Islet precursor cell (in vitro differentiated cells): ENCODE measurements at places on chromosomes 3 and 15.
A peak's percentile ranks its signal among the peaks of the same experiment; 100 is the strongest.

- no peak for DNase-seq
Measured at GRCh38 chr3:108241146-108241545, 18.9 kb upstream of the IFT57 start.

DNA sequence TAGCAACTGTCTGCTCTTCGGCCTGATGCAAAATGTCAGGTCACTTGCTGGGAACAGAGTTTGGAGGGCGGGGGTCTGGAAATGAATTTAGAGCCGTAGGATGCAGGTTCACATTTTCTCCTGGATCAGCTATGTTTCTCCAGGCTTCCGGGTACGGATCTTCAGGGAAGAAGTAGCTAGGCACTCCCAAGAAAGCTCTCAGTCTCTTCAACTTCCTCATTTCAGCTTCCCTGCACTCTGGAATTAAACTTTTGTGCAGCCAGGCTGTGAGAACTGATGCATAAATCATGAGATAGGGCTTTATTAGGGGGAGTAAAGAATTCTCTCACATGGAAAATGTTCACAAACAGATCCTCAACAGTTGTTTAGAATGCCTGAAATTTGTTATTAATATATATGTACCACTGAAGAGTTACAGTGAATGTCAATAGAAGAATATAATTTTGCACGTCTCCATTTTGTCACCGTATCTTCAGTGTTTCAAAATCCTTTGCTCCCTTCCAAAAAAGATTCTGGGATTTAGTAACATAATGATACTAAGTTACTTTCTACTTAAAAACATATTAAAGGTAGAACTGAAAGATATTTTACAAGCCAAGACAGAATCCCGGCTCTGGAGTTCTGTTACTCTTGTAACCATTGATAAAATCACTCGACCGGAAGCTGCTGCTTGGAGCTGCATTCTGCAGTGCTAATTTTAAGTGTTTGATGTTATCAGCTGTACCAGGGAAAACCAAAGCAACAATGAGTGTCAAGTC is 178.5 kb upstream of the P2RY1 start:
- peak; percentile 78 for DNase-seq

- DNase-seq: no peak
Measured at GRCh38 chr3:146380046-146380445, 89.3 kb downstream of the PLSCR2 start.

GRCh38 chr15:92728266-92728665 is 72.7 kb upstream of the FAM174B start:
- DNase-seq: no peak

DNA sequence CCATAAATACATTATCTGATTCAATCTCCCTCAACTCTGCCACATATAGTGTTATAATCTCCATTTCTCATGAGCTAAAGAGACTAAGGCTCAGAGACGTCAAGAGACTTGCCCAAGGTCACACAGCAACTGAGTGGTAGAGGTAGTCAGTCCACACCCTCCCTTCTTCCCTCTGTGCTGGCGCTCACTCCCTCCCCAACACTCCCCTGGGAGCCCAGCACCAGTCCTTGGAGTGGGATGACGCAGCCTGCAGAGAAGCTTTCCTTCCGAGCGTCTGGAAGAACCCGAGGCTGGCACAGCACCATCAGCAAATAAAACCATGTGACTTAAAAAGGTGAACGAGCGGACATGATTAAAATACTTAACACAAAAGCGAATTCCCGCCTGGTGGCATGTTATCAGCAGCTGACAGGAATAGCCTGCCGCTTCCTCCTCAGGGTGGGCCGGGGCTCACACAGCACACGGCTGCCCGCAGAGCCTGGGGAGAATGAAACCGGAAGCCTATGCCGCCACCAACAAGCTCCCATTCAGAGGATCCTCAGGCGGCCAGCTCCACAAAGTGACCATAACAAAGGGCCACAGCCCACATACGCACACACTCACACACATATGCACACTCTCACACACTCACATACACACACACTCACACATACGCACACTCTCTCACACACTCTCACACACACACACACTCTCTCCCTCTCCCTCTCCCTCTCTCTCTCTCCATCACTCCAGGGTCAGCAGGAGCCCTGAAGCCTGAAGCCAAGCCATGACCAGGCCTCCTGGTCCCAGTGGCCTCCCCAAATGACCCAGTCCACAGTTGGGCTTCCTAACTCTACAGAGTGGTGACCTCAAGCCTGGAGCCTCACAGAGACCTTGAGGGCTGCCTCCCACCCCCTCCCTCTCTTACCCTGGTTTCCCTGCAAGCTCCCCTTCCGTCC is 120.5 kb downstream of the XXYLT1 start:
- DNase-seq: no peak

DNA sequence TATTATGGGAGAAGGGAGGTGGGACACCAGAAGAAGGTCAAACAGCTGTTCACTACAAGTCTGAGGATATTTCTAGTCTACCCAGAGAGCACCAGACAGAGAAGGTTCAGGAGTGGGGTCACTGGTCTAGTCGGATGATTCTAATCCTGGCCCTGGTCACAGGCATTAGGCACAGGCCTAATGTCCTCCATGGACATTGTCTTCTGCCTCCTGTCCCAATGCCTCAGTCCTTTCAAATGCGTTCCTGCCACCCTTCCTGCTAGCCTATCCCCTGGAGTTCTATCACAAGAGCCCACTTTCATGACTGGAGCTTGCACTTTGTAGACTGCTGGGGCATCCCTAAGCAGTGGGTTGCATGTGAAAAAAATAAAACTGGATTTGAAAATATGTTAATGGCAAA is 83.9 kb upstream of the PFN2 start:
- no peak for DNase-seq

DNA sequence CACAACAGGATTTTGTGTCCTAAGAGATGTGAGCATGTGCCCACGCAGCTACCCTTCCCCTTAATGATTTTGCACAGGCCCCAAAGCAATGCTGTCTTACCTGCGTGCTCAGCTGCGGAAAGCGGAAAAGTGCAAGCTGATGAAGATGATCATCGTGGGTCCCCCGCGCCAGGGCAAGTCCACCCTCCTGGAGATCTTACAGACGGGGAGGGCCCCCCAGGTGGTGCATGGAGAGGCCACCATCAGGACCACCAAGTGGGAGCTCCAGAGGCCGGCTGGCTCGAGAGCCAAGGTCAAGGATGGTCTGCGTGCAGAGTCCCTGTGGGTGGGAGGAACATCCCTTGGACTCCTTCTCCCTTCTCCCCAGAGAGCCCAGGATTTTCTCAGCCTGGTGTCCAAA is 103.1 kb downstream of the LRRK1 start:
- DNase-seq: peak; percentile 31

GRCh38 chr3:42430781-42431532 is 20.5 kb upstream of the LYZL4 start:
- no peak for DNase-seq

GRCh38 chr3:119647171-119647570 is 13.2 kb downstream of the POPDC2 start:
- no peak for DNase-seq

- no peak for DNase-seq
Measured at GRCh38 chr15:101371081-101371480, 76.0 kb upstream of the SNRPA1 start.

DNA sequence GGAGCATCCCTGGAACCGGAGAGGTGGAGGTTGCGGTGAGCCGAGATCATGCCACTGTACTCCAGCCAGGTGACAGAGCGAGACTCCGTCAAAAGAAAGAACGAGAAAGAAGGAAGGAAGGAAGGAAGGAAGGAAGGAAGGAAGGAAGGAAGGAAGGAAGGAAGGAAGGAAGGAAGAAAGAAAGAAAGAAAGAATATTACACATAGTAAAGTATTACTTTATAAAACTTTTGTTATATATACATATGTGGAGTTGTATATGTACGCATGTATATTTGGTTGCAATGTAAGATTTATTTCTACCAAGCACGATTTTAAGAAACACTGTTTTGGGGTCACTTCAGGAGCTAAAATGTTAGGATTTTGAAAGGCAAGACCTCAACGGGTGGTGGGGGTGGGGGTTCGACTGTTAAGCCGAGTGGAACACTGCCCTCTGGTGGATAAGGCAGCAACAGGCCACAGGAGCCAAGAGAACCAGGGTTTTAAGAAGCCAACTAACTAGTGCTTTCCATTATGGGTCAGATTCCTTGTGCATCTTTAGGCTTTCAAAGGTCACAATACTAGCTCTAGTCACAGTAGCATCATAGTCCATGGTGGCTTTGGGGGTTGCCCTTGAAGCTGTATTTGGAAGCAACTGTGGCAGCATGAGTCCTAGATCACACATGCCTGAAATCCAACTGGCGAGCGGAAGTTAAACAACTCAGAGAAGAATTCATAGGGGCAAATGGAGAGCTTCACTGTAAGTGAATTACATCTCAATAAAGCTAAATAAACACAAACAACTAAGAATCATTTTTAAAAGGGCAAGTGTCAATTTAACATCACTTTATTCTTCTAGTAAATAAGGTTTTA is 22.5 kb downstream of the GLB1 start:
- peak; percentile 84 for DNase-seq

GRCh38 chr3:24810881-24811280 is 316.2 kb upstream of the THRB start:
- DNase-seq: no peak

- DNase-seq: no peak
Measured at GRCh38 chr3:44342176-44342790, 3.7 kb downstream of the TCAIM start.

DNA sequence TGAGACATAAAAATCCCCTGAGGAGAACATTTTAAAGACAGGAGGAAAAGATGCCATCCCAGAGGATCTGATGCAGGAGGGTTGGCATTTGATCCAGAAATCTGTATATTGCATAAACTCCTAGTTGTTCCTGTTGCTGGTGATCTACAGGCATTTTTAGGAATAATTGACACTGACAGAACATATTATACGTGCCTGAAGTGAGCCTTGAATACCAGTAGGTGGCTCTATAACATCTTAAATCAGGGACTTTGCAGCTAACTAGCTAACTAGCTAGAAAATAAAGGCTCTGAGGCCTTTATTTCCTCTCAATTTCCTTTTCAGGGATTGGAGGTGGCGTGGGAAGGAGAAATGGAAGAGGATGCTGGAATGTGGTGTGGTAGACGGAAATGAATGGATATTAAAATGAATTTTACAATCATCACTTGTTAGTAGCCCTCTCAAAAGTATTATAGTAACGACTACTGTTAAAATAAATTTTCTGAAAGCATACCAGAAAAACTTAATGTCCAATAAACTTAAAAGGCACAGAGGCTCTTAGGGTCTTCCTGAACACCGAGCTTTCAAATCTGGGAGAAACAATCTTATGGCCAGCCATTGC is 73.8 kb upstream of the ZBED2 start:
- no peak for DNase-seq

DNA sequence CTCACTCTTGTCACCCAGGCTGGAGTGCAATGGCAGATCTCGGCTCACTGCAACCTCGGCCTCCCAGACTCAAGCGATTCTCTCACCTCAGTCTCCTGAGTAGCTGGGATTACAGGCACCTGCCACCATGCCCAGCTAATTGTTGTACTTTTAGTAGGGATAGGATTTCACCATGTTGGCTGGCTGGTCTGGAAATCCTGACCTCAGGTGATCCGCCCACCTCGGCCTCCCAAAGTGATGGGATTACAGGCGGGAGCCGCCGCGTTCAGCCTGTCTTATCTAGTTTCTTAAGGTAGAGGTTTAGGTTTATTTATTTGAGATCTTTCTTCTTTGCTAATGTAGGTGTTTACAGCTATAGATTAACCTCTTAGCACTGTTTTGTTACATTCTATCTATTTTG is 708.8 kb downstream of the ZNF385D start:
- DNase-seq: no peak

DNA sequence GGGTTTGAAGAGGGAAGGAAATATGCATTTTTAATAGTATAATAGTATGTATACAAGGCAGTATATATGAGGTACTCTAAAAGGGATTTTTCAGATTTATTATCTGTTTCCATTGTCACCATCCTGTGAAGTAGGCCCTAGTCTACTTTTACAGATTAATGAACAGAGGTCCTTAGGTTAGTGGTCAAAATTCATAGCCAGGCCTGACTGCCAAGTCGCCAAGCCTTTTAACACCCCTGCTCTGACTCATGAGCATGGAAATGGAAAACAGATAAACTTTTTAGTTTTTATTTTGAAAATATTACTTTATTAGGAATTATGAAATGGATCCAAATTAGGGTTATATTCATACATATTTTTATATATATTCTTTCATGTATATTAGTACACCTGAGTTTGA is 146.9 kb downstream of the BBX start:
- DNase-seq: no peak

- DNase-seq: no peak
Measured at GRCh38 chr15:29352402-29352801, 82.8 kb upstream of the NSMCE3 start.

GRCh38 chr15:92184142-92184541 is 209.5 kb upstream of the ST8SIA2 start:
- peak; percentile 2 for DNase-seq

GRCh38 chr15:93333796-93334195 is 244.8 kb upstream of the RGMA start:
- DNase-seq: peak; percentile 61

DNA sequence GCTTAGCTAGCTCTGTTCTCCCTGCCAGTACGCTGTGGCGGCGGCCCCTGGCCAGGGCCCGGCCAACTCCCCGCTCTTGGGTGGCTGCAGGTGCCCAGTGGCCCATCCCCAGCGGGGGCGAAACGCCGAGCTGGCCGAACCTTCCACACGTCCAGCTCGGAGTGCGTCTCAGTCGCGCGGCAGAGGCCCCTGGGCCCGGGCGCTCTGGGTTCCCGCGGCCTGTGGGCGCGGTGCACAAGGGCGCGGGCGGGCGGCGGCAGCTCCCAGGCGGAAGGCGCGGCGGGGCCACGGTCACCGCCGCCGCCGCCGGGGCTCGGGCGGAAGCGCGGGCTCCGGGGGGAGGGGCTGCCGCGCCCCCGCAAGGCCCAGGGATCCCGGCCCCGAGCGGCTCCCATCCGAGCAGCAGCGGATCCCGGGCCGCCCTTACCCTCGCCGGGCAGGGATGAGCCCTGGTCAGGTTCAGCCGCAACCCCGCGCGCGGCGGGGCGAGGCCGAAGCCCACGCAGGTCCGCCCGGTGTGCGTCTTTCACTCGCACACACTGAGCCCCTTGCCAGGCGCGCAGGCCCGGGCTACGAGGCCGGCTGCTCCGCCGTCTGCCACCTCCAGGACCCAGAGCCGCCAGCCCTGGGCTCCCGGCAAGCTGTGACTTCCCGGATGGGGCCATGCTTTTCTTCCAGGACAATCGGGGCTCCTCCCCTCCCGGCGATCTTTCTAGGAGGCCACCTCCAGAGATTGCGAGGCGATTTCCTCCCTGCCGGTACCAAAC is 54.2 kb downstream of the CCDC54 start:
- DNase-seq: peak; percentile 90

DNA sequence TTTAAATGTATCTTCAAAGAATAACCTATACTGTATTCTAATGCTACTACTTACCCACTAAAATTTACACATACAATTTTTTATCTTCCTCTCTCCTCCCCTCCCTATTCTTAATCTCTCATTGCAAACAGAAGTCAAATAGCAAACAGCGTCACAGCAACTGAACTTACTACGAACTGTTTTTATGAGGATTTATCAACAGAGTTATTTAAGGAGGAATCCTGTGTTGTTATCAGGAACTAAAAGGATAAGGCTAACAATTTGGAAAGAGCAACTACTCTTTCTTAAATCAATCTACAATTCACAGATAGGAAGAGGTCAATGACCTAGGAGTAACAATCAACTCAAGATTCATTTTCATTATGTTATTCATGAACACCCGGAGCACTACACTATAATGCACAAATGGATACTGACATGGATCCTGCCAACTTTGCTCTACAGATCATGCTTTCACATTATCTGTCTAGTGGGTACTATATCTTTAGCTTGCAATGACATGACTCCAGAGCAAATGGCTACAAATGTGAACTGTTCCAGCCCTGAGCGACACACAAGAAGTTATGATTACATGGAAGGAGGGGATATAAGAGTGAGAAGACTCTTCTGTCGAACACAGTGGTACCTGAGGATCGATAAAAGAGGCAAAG is 984 bp downstream of the FGF7 start:
- no peak for DNase-seq
